MM.1S (cell line): ENCODE measurements at places on chromosomes 3 and 15.
A peak's percentile ranks its signal among the peaks of the same experiment; 100 is the strongest.

- peak; percentile 27 for DNase-seq
Observed at GRCh38 chr15:91268510-91268909, 168.5 kb downstream of the SV2B start.

- DNase-seq, result no peak
Observed at GRCh38 chr15:78842519-78842918, 30.2 kb upstream of the MORF4L1 start.

DNA sequence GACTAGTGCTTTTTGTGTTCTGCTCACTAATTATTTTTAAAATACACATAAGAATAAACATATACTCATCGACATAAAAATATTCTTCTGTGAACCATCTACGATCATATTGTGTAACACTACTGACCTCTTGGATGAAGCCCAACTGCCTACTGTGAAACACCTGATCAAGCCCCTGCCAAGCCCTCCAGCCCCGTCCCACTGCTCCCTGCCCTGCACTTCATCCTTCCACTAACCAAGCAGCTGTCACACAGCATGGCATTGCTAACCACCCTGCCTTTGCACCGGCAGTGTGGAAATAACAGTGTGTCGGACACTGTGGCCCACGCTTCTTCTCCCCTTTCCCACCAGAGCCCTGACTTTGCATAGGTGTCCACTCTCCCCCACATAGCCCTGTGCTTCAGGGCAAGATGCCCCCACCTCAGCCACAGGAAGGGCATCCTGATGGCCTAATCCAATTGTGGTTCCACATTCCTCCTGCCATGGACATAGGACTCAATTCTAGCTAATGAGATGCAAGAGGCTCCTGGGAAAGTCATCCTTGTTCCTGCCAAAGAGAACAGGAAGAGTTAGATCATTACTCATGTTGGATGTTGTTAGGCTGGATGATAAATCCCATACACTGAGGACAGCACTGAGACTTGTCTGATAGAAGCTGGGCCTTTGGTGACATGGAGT is 35.0 kb upstream of the ARID3B start:
- no peak for DNase-seq

DNA sequence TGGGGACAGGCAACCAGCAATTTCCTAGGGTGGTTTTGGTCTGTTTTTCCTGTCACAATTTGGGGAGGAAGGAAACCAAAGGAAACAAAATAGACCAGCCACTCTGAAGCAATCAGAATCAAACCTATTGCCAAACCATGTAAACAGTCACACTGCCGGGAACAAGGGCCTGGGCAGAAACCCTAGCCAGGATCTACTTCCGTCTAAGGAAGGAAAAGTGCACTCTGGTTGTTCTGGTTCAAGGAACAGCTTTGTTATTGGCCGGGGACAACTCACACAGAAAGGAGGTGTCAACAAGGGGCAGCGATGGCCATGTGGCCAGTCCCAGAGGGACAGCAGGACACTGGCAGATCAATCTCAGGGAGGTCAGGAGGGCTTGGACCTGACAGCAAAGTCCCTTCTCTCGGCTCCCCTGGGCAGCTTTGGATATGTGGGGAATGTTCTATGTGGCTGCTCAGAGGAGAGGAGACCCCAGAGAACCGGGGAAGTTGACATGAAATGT is 17.5 kb upstream of the RAD18 start:
- no peak for DNase-seq

GRCh38 chr3:100114413-100115030 is at the start of gene FILIP1L:
Gene FILIP1L (minus strand): TSS chr3:100114501.
- DNase-seq, result no peak

DNA sequence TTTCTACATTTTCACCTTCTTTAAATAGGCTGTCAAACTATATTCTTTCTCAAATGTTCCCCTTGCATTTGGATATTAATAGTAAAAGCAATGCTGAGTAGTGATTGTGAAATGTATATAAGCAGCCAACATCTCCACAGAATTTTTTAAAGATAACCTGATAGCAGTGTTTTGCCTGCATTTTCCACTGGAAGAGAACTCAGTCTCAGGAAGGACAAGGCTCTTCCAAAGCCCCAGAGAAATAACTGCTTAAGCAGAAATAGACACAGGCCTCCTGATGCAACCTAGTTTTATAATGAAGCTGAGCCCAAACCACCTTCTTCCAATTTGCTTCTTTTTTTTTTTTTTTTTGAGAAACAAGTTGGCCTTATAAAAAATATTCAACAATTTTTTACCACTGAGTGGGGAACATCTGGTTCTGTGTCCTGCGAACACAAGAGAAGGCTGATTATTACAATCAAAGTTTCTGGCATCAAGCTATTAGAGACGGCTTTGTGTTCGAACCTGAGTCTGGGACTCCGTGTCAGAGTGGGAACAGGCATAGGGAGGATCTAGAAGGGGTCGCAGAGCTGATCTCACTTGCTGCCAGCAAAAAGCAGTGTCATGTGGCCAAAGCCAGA is 332.5 kb upstream of the TBL1XR1 start:
- no peak for DNase-seq

- no peak for DNase-seq
Observed at GRCh38 chr3:14143271-14144225, 18.7 kb downstream of the TMEM43 start.

- DNase-seq, result no peak
Observed at GRCh38 chr15:77853008-77853328, 220.3 kb upstream of the LINGO1 start.

DNA sequence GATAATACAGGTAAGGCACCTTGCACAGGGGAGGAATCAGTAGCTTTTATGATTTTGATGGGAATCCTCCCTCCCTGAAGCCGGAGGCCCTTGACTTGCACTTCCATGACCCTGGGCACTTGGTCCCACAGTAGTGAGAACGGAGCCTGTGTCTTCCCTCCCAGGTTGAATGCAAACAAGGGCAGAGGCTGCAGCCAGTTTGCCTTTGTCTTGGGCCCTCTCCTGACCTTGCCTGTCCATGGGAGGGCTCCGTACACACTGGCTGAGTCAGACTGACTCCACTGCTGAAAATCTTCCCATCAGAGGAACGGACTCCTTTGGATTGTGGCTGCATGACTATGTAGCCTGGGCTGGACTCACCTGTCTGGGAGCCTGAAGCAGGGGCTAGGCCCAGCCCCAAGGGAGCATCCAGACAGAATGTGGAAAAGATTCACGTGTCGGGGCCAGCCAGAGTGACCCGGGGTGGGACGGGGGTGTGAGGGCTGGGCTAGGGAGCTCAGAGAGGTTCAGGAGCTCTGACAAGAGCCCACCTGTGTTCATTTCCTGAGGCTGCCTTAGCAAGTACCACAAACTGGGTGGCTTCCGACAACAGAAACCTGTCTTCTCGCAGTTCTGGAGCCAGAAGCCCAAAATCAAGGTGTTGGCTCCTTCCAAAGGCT is 9.5 kb downstream of the TBC1D21 start:
- no peak for DNase-seq

DNA sequence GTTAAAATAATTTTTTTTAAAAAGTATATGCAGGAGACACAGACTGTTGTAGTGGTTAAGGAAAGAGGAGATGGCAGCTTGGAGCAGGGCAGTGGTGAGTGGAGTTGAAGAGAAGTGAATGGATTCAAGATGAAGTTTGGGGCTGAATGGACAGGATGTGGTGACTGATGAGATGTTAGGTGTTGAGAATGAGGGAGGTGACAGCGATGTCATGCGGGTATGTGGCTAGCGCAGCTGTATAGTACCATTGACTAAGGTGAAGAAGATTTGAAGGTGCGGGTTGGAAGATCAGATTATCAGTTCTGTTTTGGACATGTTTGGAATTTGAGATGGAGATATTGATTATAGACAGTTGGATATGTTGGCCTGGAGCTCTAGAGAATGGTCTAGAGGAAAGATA is 20.1 kb downstream of the FBXO22 start:
- DNase-seq, result no peak

- DNase-seq, result no peak
Observed at GRCh38 chr15:47846128-47846868, 129.0 kb downstream of the SEMA6D start.

DNA sequence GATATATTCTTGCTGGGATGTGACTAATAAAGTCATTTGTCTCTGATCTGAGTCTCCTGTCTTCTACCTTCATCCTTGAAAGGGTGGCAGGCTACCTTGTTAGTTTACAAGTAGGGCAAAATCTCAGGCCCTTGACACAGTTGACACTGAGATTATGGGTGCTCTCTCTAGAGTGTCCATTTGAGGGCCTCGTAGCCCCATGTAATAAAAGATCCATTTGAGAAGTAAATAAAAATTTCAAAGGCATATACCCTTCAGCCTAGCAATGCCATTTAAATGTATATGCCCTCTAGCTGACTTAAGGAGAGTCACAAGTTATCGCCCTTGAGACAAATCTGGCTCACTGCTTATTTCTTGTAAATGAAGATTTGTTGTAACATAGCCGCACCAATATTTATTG is 98.6 kb downstream of the TCF12 start:
- DNase-seq, result no peak

- no peak for DNase-seq
Observed at GRCh38 chr15:81084716-81085115, 49.4 kb upstream of the CFAP161 start.
